ENCODE measurements at places on chromosomes 3 and 15.

DNA sequence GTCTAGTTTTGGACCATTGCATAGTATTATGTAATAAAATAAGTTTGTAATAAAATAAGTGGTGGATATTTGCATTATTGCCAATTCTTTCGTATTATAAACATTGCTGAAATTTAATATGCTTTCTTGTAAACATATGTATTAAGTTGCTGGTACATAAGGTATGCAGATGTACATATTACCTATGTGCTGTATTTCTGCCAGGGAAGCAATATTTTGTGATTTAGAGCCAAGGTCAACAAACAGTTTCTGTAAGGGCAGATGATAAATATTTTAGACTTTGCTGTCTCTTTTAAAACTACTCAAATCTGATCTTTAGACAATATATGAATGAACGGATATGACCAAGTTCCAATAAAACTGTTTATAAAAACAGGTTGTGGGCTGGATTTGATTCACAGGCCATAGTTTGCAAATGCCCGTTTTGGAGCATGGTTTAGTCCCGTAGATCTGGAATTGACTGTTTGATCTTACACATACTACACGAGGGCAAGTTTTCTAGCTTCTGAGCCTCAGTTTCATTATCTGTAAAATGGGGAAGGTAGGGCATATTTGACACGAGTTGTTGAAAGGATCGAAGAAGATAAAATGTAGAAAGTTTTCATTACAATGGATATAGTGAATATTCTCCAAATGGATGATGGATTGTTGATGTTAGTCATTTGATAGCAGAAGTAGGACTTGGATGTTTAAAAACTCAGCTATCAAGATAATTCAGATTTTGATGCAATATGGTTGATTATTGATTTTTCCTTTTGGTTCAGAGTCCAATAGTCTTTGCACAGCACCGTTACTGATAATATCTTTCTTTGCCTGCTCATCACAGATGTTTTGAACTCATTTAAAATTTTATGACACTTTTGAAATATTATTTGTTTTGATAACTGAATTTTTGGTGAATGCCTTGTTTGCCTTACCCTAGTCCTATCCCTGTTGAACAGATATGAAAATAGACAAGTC lies 394.6 kb downstream of the FEZF2 start:
- no peak for DNase-seq

DNA sequence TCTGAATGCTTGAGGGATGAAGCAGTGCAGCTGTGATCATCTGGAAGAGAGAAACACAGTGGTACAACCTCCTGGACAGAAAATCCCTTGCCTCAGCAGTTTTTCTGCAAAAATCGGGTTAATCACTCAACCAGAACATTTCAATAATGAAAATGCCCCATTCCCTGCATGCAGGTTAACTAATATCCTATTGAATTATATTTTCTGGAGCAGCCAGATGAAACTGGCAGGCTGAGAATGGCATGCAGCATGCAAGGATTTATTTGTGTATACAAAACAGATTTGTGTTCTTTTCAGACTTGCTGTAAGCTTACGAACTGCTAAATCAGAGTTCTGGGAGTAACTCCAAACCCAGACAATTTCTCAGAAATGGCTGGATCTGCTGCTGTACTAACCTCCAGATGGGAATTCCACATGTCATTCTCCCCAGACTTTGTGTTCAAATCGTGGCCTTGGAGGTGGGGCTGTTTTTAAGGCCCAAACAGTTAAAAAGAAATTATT lies 39.1 kb downstream of the SLC9A9 start:
- DNase-seq: no peak

DNA sequence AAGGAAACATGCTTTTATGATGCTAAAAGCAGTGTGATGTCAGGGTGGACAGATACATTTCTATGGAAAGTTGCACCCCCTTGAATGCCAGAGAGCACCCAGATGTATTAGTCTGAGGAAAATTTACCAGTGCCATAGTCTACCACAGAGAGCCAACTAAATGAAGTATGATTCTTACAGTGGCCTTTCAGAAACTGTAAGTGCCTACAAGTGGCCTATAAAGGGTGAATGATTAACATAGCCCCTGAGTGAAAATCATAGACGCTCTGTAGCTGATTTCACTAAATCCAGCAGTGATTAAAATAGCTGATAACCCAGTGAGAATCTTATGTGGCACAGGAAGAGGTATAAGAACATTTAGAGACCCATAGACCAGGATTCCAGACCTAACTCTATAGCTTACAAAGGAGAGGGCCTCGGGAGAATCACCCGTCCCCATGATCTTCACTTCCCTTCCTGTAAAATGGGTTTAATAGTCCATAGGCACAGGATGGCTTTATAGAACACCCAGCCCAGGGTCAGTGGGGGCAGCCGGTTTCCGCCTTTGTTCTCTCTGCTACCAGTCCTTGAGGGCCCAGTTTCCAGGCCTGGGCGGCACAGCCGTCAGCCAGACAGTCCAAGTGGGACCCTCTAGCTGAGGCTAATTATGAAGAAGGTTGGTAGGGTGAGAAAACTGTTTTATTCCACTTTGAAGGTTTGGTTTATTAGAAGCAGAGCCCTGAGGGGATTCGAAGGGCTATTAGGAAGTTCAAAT lies 35.5 kb upstream of the CACNA2D3 start:
- no peak for DNase-seq

- DNase-seq: no peak
Observed at GRCh38 chr3:39207361-39208186, 15.2 kb upstream of the XIRP1 start.

DNA sequence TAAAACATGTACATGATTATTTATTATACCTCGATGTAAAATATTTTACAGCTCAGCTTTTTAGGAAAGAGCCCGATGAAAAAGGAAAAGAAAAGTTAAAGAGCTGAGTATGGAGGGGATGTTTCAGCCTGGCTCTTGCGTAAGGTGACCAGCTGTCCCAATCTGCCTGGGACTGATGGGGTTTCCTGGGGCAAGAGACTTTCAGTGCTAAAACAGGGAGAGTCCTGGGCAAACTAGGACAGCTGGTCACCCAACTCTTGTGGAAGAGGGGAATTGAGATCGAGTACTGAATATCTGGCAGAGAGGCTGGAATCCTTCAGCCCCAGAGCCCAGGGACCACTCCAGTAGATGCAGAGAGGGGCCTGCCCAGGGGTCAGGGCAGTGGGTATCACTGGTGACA lies 21.0 kb downstream of the DUOX2 start:
- DNase-seq: no peak

DNA sequence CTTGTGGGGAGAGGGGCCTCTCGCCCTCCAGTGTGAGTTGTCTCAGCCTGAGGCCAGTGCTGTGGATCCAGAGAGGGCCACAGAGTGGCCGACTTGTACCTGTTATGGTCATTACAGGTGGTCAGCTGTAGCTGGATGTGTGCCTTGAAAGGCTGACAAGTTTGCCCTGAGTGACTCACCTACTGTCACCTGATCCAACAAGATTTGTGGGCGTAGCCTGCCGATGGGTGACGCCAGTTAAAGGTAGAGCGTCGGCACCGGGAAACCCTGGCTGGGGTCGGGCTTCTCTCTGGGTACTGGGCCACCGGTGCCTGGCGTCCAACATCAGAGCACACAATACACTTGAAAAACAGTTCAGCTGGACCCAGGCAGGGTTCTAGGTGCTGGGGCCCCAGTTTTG lies 2.8 kb upstream of the ISG20 start:
- no peak for DNase-seq

GRCh38 chr3:175965036-175965435 lies 1105.9 kb downstream of the NAALADL2 start:
- no peak for DNase-seq

- DNase-seq: no peak
Observed at GRCh38 chr3:146387566-146387965, 81.8 kb downstream of the PLSCR2 start.

DNA sequence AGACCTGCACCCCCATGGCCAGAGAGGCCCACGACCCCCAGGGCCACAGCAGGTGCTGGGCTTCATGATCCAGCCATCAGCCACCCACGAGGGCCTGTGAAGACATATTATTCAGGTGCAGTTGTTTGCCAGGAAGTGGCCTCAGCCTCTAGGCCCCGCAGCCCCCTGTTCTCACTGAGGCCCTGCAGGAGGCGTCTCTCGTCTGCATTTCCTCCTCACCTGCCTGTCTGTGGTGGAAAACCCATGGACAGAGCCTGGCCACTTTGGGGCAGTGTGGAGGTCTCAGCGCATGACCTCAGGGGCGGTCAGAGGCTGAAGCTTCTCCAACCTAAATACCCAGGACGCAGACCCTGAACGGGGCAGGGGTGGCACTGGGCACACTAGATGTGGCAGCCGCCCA lies 18.6 kb downstream of the UROC1 start:
- DNase-seq: no peak

- no peak for DNase-seq
Observed at GRCh38 chr3:65745306-65745705, 293.4 kb downstream of the MAGI1 start.

DNA sequence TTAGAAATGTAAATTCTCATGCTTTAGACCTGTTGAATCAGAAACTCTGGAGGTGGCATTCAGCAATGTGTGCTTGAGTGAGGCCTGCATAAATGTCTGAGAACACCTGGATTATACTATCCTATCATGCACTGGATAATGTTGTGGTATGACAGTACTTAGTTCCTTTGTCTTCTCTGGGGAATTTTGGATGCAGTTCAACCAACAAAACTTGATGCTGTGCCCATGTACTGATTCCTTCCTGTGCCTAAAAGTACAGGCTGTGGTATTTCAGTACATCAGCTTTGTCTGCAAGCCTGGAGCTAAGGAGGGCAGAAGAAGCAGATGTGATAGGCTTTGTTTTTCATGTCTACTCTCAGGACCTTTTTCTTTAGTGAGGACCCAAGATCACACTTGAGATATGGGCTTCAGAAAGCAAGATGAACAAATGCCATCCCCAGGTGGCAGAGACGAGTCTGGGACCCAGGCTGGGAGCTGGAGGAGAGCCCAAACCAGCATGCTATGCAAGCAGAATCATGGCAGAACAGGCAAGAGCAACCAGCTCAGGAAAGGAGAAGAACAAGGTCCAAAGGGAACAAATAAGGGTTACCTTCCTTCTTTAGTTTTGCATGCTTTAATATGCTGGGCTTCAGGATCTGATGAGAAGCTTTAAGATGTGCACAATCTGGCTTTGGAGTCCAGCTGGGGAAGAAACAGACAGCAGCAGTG lies 124.7 kb downstream of the MYRIP start:
- no peak for DNase-seq

DNA sequence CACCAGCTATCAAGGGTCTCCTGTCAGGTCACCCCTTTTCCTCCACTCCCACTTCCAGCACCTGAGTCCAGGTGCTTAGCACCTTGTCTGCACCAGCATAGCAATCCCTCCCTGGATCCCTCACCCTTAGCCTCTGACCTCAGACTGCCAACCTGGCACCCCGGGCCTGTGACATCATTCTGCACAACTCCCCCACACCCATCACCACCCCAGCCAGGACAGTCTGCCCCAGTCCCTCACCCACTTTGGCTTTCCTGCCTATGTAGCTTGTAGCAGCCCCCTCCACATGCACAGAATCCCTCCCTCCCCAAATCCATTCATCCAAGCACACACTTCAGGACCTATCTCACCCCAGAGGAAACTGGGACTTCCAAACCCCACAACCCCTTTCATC lies 819 bp upstream of the PLXNB1 start:
- DNase-seq: no peak

DNA sequence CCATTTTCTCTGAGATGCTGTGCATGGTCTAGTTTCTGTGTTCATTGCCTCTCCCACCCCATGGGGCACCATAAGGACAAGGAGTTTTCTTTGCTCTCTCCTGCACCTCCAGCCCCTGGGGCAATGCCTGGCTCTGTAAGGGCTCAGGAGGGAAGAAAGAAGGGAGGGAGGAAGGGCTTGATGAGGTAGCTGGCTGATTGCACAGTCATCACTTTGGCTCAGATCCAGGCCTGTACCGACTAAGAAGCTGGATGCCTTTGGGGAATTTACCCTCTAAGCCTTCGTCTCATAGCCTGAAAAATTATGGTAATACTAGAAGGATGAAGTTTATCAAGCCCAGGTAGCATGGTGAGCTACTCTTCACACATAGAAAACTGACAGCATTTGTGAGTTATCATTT lies 382.9 kb downstream of the GABRG3 start:
- no peak for DNase-seq

DNA sequence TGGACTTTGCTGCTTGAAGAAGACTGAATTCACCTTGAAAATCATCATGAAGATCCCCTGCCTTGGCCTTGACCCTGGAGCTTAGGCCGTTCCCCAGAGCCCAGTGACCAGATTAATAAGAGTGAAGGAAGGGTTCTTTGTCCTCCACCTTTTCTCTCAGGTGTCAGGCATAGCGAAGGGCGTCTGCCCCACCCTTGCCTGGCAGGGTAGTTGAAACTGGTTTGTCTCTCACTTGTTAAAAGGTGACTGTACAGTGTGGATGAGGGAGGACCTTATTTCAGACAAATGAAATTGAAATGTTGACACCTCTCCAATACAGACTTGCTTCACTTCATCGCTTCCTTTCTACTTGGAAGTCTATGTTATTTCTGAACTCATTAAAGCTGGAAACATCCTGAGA lies 223.7 kb upstream of the BHLHE40 start:
- DNase-seq: no peak

GRCh38 chr3:16132190-16132589 lies 42.3 kb upstream of the GALNT15 start:
- DNase-seq: no peak
